ENCODE measurements at places on chromosomes 2 and 18.

GRCh38 chr18:24975496-24976372, 376.2 kb downstream of the ZNF521 start:
- no peak for DNase-seq

DNA sequence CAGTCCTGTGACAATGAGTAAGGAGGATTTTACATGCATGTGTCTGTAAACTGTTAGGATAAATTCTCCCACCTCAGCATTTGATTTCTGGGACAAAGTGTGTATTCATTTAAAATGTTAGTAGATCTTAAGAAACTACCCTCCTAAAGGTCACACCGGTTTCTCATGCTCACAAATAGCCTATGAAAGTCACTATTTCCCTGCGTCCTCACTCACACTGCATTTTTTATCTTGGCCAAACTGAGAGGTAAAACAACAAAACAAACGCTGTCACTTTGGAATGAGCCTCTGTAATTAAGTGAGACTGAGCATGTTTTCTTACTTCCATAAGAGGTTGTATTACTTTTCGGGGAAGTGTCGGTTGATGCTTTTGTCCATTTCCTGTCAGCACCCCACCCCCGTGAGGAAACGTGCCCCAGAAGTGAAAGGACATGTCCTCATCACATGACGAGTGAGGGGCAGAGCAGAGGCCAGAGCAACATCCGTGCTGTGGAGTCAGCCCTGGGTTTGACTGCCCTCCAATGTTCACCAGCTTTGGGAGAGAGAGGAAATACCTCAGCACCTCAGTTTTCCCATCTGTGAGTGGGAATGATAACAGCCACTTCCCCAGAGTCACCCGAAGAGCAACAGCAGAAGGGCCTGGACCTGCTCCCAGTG, 3.1 kb downstream of the GYPC start:
- no peak for DNase-seq

DNA sequence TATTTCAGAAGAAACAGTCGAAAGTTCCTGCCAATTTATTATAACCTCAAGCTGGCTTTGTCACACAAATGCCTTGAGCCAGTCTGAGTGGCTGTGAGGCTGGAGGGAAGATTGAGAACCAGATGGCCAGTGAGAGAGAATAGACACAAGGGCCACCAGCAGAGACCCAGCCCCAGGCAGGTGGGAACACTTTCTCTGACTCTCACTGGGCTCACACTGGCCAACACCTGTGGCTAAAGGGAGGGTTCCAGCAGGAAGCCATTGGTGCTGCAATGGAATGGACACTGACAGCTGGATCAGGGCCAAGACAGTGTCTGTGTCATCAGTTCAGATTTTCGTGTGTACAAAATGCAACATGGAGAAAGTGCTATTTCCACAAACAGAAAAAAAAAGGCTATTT, 29.9 kb downstream of the LOXHD1 start:
- no peak for DNase-seq

DNA sequence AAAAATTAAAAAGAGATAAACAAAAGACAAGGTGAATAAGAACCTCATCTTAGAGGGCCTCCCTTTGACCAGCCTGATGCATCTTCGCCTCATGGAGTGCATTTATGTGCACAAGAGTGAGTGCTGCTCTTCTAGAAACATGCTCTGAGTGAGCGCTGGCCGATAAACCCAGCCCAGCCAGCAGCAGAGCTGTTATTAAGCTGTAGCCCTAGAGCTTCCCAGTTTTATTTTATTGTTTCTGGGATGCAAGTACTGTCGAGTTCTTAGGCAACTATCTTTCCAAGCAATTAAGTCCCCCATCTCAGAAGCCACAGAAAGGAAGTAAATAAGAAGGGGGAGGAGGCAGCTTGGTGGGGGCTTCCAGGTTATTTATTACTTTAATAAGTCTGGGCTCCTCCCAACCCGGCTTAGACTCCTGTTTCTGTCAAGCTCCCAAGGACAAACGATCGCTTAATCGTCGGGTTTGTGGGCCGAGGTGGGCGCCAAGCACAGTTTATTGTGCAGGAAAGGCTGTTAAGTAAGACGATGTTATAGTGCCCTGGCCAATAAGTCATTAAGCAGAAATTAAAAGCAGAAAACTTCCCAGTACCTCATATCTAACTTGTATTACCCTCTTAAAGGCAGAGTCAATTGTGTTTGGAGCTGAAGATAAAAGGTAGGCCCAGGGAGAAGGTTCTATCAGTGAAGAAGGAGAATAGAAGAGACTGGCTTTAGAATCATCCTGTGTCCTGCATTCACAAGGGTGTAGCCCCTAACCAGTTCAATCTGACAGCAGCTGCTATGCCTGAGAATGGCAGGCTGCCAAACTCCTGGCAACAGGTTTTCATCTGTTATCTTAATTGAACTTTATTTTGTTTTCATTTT, 176.3 kb downstream of the PIK3C3 start:
- DNase-seq: no peak

DNA sequence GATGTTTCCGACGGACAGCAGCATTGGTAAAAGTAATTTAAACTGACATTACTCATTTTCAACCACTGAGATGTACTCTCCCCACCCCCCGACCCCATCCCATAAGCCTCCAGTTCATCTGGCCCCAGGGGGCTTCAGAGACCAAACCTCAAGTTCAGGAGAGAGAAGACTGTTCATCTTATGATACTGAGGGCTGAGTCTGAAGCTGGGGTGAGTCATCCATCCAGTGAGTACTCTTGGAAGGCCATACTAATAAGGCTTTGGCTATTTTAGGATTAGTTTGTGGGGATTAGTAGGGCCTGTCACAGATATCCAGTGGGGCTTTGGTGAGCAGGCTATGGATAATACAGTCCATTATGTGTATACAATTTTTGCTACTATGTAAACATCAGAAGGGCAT, 125.3 kb upstream of the APCDD1 start:
- DNase-seq: no peak

DNA sequence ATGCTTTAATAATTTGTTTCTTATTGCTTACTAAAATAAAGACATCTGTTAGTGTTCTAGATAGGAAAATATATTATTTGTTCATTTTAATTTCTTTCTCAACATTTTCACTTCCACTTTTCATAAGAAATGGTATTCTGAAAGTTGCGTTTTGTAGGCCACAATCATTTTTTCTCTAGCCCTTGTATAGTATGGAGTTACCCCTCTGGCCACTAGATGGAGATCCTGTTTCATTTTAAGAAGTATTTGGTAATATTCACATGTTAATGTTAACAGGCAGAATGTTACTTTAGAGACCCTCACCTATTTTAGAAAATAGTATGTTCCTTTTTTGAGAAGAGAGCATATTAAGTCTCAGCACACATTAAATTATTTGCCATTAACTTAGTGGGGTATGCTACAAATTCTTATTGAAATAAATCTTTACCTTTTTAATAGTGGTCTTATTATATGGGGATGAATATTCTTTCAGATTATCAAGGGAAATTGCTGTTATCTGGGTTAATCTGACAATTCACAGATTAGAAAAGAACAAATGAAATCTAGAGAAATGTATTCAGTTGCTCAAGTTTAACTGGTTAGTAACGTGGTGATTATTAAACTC, 73.9 kb upstream of the TTC27 start:
- no peak for DNase-seq

- DNase-seq: no peak
Measured at GRCh38 chr2:197969391-197969893, 165.0 kb downstream of the PLCL1 start.

DNA sequence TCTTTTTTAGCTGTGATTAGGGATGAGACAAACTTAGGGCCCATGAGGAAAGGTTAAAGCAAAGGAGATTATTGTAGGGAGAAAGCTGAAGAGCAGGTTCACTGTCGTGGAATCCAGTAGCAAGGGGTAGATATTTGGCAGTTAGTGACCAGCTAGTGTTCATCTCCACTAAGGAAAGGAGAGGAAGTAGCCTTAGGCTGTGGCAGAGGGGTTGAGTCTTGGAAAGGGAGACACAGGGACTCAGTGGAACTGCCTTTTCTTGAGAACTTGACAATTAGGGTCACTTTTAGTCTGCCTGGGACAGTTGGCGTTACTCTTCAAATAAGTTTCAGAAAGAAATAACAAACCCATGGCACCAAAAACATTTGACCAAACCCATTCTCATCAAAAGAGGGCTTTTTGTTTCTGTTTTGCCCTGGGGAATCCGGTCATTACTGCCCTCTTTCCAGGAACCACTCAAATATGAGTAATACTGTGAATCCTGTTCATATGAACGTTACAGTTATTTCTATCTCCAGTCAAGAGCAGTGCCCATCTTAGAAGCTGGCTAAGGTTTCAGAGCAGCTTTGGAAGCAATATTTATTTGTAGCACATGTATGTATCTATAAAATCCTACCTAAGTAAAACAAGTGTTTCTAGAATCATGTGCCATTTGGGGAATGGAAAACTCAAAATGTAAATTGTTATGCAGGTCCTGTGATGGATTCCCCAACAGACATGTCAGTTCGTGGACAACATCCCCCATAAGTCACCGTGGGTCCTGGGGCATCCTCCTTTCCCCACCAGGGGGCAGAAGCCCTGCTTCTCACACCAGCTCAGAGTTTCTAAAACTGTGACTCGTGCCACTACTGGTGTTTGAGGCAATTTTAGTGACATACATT, 77.3 kb upstream of the PHLPP1 start:
- no peak for DNase-seq

DNA sequence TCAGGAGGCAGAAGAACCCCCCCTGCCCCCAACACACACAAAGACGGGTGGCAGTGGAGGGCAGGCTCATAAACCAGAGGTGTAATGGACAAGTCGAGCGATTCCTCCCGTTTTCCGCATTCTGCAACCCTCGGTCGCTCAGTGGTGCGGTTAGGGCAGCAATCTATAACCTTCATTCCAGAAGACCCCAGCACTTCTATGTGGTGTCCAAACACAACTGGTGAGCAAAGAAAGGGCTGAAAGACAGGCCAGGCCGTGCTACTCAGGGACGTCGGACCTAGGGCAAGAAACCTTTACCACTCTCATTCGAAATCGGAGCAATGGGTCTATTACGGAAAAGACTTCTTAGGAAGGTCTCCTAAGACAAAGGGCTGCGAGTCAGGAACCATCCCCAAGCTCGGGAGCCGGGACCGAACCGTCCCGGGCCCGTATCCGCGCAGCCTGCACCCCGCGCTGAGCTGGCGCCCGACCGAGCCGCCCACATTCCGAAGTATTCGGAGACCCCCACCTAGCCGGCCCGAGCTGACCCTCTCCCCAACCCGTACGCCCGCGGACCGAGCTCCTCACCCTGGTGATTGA, 568 bp downstream of the ARL5A start:
- DNase-seq: no peak

DNA sequence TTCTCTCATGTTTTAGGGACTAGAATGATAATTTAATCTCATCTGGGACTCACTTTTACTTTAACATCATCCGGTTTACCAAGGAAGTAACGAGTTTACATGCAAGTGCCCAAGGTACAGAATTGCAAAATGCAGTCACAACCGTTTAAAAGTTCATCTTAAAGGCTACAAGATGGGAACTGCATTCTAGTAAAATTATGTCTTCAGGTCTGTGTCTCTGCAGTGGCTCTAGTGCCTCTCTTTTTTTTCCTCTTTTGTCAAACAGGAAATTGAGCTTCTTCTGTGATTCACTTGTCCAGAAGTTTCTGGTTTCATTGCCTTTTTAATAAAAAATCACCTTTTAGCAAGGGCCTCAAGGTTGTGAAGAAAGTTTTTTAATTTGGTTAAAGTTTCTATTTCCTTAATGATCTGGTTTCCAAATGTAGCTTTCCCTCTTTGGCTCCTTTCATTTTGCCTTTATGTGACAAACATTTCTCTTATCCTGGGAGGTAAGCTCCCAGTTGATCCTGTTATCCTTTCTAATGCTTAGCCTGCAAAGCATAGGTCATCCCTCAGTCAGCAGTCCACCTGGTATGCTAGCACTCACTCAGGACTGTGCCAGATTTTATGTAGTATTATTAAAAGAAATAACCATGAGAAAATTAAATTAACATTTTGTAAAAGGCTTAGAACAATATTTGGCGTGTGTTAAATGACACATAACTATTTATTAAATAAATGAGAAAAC, 2.4 kb downstream of the GLS start:
- no peak for DNase-seq

DNA sequence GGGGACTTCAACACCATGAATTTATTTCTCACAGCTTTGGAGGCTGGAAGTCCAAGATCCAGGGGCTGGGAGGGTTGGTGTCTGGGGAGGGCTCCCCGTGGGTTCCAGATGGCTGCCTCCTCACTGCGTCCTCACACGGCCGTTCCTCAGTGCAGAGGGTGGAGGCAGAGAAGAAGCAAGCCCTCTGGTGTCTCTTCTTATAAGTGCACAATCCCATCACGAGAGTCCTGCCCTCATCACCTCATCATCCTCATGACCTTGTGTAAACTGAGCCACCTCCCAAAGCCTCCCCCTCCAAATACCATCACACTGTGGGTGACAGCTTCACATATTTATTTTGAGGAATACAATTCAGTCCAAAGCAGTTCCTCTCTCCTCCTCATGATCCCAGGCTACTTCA, 26.3 kb downstream of the TMEM163 start:
- no peak for DNase-seq

Measured in epithelial cell of prostate (primary cell).